H7 (cell line): ENCODE measurements at places on chromosomes 12 and 14. TPM values are rescaled to one million over a fixed set of nuclear protein-coding genes. Genes with fewer than 3 reads are reported as not detected.

- DNase-seq: peak; percentile 86
Observed at GRCh38 chr12:2834581-2835491, at the start of gene NRIP2. NRIP2 (minus strand) TSS chr12:2835035; CDS start chr12:2834983, 52 bp downstream.

GRCh38 chr14:28773176-28773575 is 6.6 kb downstream of the FOXG1 start:
- DNase-seq: peak; percentile 59

GRCh38 chr12:90791445-90791844 is 163.5 kb downstream of the CCER1 start:
- DNase-seq: no peak

The SLC38A4 gene
- 0.62 and 1.3 TPM in 2 replicates for total RNA-seq

DNA sequence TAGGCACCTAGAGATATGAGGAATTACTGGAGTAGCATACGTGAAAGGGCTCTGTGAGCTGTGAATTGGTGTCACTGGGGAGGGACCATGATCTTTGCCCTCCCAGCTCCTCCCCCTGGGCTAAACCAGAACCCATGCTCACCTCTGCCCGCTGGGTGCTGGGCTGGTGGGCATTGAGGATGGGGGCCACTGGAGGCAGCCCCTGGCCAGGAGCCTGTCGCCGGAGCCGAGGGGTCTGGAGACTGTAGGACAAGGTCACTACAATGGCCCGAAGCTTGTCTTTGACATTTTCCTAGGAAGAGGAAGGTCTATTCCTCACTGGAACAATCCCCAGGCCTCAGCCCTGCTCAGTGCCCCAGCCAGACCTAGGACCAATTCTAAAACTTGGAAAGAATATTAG is 11.6 kb downstream of the ITGA7 start:
- DNase-seq: no peak

GRCh38 chr12:120713861-120714482 is 3.7 kb downstream of the UNC119B start:
- peak; percentile 83 for DNase-seq
